LoVo (cell line): ENCODE measurements at places on chromosomes 11 and 22.

GRCh38 chr11:72253392-72253791, 9.4 kb upstream of the PHOX2A start:
- no peak for DNase-seq

DNA sequence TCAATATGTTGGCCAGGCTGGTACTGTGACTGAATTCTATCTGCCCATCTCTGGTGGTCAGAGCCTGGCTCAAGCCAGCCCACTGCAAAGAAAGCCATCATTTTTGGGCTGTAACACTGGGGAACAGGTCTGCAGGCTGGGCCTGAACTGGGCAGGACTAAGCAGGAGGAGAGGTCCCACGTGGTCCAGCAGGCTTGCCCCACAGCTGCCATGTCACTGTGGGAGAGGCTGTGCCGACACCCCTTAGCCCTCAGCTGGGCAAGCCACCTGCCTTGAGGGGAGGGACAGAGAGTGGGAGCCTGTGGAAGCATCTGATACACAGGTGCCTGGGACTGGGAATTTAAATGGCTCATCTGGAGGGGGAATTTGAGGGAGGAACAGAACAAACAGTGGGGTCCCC, 66.7 kb upstream of the CLTCL1 start:
- DNase-seq: no peak

- no peak for DNase-seq
Observed at GRCh38 chr11:86981777-86982540, 26.8 kb upstream of the FZD4 start.

DNA sequence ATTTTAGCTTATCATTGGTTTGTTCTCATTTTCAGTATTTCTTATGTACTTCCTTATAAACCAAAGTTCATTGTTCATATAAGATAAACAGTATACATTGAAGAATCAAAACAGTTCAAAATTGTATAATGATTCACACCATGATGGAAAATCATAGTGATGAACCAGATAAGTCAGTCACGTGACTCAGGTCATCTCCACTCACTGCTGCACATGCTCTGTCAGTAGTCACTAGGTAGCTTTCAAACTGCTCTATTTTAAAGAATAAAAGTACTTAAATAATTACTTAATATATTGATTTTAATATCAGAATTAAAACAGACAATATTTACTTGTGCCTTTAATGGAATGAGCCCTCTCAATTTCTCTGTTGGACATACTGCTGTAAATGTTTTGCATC, 37.5 kb downstream of the PDHX start:
- DNase-seq: no peak

- DNase-seq: no peak
Observed at GRCh38 chr11:60910711-60911380, 3.1 kb upstream of the TMEM109 start.

DNA sequence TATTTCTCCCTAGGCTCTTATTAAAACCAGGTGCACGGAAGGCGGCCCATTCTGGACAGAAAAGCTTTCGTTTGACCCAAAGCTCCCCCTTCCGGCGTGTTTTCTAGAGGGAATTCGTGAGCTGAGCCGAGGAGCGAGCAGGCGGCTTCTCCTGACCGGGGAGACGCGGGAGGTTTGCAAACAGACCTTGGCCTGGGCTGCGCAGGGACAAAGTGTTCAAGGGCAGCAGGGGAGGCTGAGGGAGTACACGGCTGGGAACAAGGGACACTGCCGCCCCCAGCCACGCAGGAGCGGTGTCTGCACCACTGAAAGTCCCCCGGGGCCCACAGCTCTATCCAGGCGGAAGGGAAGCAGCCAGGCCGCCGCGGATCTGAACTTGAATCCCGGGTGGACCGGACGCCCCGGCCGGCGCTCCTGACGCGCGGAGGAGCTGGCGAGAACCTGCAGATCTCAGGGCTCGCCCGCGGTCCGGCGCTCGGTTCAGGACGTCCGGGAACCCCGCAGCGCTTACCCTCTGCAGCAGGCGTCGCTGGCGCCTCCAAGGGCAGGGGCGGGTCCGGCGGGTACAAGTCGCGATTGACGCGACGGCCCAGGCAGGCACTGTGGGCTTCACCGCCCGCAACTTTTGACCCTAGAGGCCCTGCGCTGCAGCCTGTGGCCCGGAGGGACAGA, 101.9 kb downstream of the WT1 start:
- peak; percentile 50 for DNase-seq

DNA sequence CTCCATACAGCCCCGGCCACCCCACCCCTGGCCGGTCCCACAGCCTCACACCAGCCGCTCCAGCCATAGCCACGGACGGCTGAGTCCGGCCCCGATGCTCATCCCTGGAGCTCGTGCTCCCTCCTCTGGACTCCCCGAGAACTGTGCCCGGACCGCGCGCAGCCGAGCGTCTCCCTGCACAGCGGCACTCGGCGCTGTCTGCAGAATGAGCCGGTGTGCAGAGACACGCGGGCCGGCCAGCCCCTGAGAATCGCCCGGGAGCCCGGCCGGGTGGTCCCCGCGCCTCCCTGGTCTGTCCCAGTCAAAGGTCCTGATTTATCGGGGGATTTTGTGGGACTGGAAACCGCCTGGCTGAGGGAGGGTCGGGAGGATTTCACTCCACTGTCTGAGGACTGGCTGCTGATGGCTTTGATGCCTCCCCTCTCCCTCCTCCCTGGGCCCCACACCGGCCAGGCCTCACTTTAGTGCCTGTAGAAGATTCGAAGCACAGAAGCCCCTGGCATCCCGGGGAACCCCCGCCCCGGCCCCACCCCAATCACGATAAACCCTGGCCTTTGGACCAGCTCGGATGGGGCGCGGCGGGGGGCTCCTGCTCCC, 102.7 kb downstream of the BRD1 start:
- DNase-seq: no peak

DNA sequence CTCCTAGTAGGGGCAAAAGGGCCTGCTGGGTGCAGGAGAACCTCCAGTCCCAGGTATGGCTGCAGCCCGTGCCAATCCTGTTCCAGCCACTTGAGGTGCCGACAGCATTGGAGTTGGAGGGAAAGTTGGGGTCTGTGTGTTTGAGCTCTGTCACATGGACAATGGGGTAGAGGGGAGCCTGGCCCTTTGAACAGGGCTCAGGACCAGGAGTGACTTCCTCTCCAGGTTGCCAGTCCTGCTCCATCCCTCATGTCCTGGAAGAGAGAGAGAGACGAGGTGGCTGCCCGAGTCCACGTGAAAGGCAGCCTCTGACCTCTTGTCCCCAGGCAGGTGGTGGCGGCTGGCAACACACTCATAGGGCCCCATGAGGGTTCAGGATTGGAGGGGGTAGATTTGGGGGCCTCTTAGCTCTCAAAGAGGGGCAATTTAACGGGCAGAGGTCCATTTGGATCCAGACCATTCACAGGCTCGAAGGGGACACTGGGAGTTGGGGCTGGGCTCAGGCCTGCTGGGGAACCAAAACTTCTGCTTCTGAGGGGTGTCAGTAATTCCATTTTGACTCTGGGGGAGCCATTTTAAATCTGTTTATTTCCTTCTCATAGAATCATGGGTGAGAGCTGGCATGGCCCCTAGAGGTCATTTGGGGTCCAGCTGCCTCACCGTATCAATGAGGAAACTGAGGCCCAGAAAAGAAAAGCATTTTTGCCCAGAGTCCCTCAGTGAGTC, 4.1 kb downstream of the ADORA2A start:
- no peak for DNase-seq

DNA sequence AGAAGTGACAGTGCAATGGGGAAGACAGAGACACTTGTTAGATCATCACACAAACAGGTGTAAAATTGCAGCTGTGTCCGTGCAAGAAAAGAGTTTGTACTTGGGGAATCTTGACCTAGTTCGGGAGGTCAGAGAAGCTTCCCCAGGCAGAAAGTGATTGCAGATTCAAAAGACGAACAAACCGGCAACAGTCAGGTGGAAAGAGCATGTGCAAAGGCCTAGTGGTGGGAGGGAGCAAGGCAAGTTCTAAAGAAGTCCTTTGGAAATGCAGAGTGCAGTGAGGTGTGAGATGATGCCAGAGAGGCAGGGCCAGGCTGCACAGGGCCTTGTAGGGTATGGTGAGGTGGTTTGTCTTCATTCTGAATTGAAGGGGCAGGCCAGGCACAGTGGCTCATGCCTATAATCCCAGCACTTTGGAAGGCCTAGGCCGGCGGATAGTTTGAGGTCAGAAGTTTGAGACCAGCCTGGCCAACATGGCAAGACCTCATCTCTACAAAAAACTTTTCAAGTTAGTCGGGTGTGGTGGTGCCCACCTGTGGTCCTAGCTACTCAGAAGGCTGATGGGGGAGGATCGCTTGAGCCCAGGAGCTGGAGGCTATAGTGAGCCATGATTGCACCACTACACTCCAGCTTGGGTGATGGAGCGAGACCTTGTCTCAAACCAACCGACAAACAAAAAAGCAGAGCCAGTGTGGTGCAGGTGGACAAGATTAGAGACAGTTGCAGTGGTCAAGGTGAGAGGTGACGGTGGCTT, 1.9 kb upstream of the ESS2 start:
- no peak for DNase-seq

- DNase-seq: no peak
Observed at GRCh38 chr11:71548716-71549151, 514 bp downstream of the KRTAP5-9 start.

- DNase-seq: no peak
Observed at GRCh38 chr11:32479291-32479690, 44.0 kb upstream of the WT1 start.

GRCh38 chr11:69352715-69353319, 58.9 kb downstream of the MYEOV start:
- peak; percentile 49 for DNase-seq

- no peak for DNase-seq
Observed at GRCh38 chr11:111379602-111380136, 594 bp upstream of the POU2AF1 start.

DNA sequence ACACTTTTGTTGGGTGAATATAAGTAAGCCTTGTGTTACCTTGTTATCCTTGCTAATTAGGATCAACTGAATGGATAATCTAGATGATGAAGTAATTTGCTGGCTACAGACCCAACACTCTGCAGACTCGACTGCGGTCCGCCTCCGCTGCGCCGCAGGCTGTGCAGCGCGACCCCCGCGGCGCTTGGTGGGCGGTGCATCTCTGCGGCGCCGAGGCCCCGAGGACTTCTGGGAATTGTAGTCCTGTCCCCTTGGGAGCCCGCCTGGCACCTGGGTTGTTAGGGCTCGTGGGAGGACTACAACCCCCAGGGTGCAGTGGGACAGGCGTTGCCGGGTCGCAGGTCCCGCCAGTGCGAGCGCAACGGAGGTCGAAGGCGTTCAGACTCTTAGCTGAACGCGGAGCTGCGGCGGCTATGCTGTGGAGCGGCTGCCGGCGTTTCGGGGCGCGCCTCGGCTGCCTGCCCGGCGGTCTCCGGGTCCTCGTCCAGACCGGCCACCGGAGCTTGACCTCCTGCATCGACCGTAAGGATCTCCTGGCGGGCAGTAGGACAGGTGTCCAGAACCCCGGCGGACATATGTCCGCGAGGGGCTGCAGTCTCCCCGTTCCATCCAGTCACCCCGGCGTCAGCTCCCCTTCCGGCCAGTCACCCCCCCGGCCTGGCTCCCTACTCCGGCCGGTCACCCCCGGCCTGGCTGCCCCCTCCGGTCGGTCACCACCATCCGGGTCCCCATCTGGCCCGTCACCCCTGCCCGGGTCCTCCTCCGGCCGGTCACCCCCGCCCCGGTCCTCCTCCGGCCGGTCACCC, at the start of the genes ACAD8 and THYN1:
Gene ACAD8 (plus strand): TSS at position 381 of the 806 bp plus-strand sequence. CDS start 33 bp downstream, at position 414.
Gene THYN1 (minus strand): TSS at position 165 of the 806 bp plus-strand sequence. CDS start 470 bp downstream, outside the sequence.
- DNase-seq: peak; percentile 94

GRCh38 chr11:16881074-16881709, 133.0 kb downstream of the PLEKHA7 start:
- DNase-seq: no peak

GRCh38 chr11:64226507-64227051, 505 bp downstream of the NUDT22 start:
- DNase-seq: peak; percentile 59

- DNase-seq: no peak
Observed at GRCh38 chr11:70247042-70247709, 23.3 kb upstream of the PPFIA1 start.

DNA sequence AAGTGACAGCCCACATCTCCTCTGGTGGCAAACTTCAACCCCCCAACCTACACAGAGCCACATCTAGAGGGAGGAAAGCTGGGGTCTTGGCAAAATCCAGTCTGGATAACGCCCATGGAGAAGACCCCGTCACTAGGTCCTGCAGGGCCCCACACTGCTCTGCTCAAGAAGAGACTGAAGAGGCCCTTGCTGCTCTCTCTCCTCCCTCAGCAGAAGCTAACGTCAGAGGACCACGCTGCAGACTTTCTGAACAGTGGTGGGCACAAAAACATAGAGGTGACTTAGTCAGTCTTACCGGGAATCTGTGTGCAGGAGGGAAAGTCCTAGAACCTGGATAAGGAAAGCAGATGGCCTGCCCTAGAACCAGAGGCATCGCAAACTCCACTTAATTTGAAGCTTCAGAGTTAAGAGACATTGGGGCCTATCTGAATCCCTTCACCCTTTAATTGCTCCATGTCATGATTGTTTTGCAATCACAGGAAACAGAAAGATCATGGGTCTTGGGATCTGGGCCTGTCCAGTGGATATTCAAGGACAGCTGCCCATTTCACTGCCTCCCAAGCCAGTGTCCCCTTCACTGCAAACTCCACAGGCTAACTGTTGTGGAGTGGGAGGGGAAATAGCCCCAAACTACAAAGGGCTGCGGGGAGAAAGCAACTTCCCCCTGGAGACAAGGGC, 1.7 kb downstream of the DKK3 start:
- no peak for DNase-seq

DNA sequence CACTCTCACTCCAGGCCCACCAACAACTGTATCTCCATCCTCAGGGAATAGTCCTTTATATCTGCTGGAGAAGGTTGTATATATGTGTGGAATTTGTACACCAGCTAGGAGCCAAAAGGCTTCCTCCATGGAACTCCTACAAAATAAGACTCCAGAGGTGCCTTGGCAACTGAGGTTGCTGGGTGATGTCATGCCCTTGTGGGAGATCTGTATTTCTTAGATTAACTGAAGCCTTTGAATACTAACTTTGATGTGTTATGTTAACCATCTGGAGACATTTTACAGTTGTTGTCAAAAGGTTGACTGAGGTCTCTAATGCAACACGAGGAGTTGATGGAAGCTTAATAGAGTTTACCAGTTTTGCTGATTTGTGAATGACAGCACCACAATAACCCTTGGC, 139.5 kb upstream of the TTC12 start:
- no peak for DNase-seq

DNA sequence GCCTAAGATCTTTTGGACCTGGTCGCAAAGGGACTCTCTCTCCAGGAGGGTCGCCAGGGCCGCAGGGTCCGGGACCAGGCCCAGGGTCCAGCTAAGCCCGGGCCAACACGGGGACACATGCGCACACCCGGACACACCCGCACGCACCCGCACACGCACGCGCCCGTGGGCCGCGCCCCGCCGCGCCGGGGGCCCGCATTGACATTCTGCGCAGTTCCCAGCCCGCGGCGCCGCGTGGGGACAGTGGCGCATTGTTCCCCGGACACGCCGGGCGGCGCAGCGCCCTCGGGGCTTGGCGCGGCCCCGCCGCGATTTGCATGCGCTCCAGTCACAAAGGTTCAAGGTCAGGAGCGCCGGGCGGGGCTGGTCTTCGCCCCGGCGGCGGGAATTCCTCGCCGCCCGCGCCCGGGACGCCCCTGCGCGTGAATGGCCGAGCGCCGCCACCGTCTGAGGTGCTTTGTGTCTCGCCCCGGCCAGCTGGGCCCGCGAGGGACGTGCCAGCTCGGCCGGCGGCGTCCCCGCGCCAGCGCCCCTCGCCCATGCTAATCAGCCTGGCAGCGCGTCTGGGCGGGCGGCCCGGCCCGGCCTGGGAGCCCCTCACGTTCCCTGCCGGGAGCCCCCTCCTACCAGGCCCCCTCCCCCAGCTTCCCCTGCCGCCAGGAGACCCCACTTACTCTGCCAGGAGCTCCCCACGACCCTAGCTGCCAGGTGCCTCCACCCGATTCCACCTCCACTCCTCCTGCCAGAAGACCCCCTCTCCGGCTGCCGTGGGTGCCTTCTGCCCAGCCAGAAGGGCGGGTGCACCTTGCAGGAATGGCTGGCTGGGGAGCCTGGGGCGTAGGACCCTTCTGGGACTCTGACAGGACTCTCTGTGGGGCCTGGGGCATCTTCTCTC, 50.5 kb upstream of the WNT7B start:
- DNase-seq: peak; percentile 76
